ENCODE measurements at places on chromosomes 2 and 18.

DNA sequence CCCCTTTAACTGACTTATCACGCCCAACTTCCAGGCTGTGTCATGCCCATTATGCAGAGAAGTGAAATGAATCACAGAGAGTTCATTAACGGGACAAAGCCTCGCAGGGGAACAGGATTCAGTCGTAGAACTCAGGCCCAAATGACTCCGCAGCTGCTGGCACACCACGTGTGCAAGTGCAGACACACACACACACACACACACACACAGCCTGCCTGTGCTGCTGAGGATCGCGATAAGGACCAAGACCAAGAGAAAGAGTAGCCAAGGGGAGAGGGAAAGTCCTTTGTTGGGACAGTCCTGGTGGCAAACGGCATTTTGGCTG is 90.0 kb upstream of the TAF1B start:
- DNase-seq, result peak; percentile 80

DNA sequence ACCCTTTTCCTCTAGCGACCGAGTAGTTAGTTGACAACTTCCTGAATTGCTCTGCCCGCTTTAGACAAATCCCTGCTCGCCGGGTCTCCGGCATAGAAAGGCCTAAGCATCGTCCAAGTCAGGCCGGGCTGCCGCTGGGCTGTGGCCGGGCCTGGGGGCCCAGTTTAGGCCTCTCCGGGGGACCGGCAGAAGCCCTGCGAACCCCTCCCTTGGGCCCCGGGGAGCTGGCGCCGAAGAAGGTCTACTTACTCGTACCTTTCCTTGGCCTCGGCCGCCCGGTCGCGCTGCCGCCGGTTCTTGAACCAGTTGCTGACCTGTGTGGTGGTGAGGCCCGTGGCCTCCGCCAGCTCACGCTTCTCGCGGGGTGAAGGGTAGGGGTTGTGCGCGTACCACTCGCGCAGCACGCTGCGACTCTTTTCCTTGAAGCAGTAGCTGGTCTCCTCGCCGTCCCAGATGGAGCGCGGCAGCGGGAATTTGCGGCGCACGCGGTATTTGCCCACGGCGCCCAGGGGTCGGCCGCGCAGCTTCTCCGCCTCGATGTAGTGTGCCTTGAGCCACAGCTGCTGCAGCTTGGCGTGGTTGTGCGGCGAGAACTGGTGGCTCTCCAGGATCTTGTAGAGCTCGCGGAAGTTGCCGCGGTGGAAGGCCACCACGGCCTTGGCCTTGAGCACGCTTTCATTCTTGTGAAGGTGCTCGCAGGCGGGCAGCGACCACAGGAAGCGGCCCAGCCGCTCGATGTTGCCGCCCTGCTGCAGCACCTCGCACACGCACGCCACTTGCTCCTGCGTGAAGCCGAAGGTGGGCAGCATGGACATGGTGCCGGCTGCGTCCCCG is 739 bp downstream of the SIX2 start:
- DNase-seq, result no peak

- no peak for DNase-seq
Observed at GRCh38 chr2:6771634-6772611, 93.8 kb downstream of the CMPK2 start.

GRCh38 chr18:13223311-13224143 is 5.0 kb downstream of the LDLRAD4 start:
- DNase-seq, result no peak
